ENCODE measurements at places on chromosomes 4 and X.

GRCh38 chrX:130213376-130213775, 41.6 kb downstream of the RAB33A start:
- no peak for DNase-seq

GRCh38 chrX:34584781-34585180, 72.3 kb downstream of the TMEM47 start:
- DNase-seq, result no peak

DNA sequence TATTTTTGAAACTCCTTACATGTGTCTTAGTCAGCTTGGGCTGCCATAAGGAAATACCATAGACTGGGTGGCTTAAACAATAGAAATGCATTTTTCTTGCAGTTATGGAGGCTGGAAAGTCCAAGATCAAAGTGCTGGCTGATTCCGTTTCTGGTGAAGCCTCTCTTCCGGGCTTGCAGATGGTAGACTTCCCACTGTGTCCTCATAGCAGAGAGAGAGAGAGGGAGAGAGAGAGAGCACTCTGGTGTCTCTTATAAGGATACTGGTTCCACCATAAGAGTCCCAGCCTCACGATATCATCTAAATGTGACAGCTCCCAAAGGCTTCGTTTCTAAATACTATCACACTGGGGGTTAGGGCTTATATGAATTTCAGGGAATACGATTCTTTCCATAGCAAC, 39.7 kb downstream of the ENPEP start:
- no peak for DNase-seq

GRCh38 chr4:16203083-16203482, 23.2 kb downstream of the TAPT1 start:
- no peak for DNase-seq

- DNase-seq, result no peak
These were observed 4.6 kb downstream of the BMPR1B start for GRCh38 chr4:94762326-94762725.

DNA sequence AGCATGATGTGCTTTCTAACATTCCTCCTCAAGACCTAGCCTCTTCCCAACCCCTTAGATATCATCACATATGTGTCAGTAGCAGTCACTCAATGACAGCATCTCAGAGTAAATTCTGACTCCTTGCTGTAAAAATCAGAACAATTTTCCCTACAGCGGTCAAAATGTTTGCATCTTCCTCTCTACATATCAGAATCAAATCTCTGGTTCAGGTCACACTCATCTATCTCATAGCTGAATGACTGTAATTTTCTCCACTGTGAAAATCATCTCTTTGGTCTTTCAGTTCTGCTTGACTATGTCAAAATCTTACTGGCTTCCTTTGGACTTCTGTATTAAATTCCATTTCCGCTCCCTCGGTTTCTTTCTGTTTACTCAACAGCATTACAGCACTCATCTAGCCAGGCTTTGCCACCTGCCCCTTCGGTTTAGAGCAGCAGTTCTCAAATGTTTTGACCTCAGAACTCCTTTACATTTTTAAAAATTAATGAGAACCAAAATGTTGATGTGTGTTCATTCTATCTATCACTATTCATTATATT, 57.3 kb downstream of the AGA start:
- DNase-seq, result no peak

- DNase-seq, result no peak
These were observed 609.6 kb upstream of the SPANXN1 start for GRCh38 chrX:144637731-144638130.

DNA sequence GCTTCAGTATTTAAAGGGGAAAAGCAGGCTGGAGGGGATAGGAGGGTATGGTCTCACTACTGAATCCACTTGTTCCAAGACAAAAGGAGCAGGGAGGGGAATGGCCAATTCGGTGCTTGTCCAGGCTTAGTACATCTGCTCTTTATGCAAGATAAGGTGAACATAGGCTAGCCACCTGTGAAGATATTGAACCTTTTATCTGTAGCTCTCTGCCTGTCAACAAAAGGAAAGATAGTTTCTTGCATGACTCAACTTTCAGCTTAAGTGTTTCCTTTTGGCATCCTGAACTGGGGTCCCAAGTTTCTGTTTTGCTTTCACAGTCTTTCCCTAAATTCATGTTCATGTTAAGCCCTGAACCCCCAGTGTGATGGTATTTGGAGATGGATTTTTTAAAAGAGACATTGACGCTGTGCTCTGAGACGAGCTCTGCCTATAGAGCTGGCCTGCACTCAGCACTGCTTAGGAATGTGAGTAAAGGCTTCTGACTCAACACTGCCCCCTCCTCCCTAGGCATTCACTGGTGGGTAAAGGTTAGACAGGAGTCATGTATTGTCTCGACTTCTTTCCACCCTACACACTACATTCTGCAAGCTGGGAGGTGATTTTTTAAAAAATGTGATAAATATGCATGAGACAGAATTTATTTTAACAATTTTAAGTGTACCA, 28.2 kb downstream of the FAM149A start:
- no peak for DNase-seq

DNA sequence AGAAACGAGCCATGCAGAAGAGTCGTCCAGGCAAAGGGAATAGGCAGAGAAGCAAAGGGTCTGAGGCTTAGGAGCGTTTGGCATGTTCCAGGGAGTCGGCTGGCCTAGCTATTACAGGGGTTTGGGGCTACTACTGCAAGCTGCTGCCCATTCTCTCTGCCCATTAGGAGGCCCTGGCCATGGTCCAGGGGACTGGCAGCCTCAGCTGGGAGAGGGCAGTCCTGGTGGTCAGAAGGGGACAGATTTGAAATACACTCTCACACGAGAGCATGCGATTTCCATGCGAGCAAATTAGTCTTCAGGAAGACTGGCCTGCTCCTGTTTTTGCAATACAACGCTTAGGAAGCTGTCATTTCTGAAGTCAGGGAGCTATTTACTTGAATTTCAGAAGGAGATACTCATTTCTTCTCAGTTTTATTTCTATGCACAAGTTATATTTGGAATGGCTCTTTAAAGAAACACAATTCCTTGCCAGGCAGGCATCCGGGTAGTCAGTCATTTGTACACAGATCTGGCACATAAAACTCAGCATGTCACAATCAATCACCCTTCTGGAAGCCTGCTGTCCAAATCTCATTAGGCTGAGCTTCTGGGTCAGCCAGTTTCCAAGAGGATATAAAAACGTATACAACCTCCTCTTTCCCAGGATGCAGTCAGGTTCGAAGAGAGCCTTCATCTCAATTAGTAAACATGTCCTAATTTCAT, 27.0 kb downstream of the PROM1 start:
- no peak for DNase-seq

- DNase-seq, result no peak
These were observed 214.4 kb downstream of the HS3ST1 start for GRCh38 chr4:11214281-11214680.

GRCh38 chrX:139191286-139191685, 339.3 kb upstream of the F9 start:
- DNase-seq, result no peak

- DNase-seq, result no peak
These were observed 2.2 kb downstream of the BTK start for GRCh38 chrX:101383679-101384205.

DNA sequence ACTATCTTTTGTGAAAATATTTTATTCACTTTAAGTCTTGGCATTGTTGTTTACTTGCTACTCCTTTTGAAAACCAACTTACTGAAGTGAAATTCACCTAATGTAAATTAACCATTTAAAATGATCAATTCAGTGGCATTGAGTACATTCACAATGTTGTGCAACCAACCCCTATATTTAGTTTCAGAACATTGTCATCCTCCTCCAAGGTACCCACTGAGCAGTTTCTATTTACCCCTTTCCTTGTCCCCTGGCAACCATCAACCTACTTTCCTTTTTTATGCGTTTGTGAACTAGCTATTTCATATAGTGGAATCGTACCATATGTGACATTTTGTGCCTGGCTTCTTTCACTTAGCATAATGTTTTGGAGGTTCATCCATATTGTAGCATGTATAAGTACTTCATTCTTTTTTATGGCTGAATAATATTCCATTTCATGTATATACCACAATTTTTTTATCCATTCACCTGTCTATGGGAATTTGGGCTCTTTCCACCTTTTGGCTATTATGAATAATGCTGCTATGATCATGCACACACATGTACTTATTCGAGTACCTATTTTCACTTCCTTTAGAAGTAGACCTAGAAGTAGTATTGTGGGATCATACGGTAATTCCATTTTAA, 85.0 kb downstream of the WWC2 start:
- no peak for DNase-seq

DNA sequence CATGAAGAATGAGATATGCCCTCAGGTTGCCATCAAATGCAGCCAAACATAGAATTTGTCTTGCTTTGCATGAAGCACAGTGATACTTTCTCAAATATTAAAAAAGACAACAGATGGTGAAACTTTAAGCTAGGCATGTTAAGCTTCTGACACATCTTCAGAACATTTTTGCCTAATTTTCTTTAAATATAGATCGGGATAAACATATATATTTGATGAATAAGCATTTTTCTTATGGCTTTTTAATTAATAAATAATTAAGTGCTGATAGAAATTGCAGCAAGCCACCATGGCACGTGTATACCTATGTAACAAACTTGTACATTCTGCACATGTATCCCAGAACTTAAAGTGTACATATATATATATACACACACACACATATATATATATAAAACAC, 831.2 kb upstream of the PCDH10 start:
- no peak for DNase-seq

DNA sequence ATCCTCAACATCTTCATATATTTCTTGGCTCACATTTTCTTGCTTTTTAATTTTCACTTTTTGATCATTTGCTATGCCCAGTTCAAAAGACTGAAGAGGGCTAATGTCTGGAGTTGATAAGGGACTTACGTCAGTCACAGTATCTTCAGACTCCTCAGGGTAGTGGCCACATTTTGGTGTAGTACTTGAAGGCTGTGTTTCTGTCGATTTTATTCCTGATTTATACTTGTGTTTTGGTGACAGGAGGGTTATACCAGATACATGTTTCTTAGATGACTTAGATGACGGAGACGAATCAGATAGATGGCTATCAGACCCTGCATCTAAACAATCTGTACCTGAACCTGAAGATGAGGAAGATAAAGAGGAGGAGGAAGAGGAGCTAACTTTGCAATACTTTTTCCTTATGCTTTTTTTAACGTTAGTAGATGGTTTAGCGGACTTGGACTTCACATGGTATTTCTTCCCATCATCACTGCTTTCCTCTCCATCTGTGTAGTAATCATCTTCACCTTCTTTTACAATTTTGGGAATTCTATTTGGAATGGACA, 13.4 kb downstream of the CFAP97 start:
- DNase-seq, result no peak

- peak; percentile 20 for DNase-seq
These were observed 88.4 kb downstream of the FRMPD3 start for GRCh38 chrX:107537815-107538214.

- DNase-seq, result no peak
These were observed 21.4 kb upstream of the RBPJ start for GRCh38 chr4:26299254-26299882.

DNA sequence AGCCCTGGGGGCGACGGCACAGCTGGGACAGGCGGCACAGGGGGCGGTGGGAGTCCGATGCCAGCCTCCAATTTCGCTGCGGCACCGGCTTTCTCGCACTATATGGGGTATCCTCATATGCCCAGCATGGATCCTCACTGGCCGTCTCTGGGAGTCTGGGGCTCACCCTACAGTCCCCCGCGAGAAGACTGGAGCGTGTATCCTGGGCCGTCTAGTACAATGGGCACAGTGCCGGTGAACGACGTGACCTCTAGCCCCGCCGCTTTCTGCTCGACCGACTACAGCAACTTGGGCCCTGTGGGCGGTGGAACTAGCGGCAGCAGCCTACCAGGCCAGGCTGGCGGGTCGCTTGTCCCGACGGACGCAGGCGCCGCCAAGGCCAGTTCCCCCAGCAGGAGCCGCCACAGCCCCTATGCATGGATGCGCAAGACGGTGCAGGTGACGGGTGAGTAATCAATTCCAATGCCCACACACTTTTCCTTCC, 500 bp downstream of the CDX4 start:
- no peak for DNase-seq

DNA sequence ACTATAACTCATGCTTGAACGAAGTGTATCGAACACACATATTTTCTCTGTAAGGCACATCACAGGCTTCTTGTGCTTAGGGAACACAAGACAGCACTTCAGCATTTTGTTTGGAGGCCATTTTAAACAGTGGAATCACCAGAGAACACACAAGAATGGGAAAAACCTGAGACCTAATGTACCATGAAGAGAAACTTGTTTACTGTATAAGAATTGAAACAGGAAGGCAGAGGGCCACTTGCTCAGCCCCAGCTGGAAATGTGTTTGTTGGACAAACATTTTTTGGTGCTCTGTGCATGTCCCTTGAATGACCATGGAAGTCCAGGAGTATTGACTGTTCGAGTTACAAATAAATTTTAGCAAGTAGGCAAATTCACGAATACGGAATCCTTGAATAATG, 47.5 kb downstream of the RAPGEF2 start:
- DNase-seq, result no peak

- no peak for DNase-seq
These were observed 1.3 kb upstream of the RGS12 start for GRCh38 chr4:3291411-3291968.

DNA sequence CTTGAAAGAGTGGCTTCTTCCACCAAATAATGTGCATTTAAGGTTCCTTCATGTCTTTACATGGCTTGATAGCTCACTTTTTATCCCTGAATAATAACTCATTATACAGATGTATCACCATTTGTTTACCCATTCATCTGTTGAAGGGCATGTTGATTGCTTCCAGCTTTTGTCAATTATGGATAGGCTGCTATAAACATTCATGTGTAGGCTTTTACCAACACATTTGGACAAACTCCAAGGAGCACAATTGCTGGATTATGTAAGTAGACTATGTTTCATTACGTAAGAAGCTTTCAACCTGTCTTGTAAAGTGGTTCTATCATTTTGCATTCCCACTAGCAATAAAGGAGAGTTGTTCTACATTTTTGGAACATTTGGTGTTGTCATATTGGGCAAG, 2637.0 kb downstream of the PCDH7 start:
- DNase-seq, result no peak

- no peak for DNase-seq
These were observed 17.7 kb upstream of the PPEF2 start for GRCh38 chr4:75919920-75920319.

GRCh38 chr4:184103527-184104264, 114.0 kb downstream of the ENPP6 start:
- no peak for DNase-seq
